K562 (cell line): ENCODE measurements at places on chromosomes 3 and 15. TPM values are rescaled to one million over a fixed set of nuclear protein-coding genes. Genes with fewer than 3 reads are reported as not detected.
A peak's percentile ranks its signal among the peaks of the same experiment; 100 is the strongest.

Gene CLDN18
- total RNA-seq = 0.11 TPM in 2 replicates

Gene CHRM5
- total RNA-seq = not detected in 2 replicates

Gene DPPA4
- 0.53 and 0.94 TPM in 2 replicates for total RNA-seq

Gene ADAMTS17
- total RNA-seq = 0.07 and 0.09 TPM in 2 replicates

Gene STRA6
- 0.38 and 0.47 TPM in 2 replicates for total RNA-seq

Gene MESP2
- 0.47 and 0.66 TPM in 2 replicates for total RNA-seq

Gene OCA2
- 0.47 and 1.5 TPM in 2 replicates for total RNA-seq

DNA sequence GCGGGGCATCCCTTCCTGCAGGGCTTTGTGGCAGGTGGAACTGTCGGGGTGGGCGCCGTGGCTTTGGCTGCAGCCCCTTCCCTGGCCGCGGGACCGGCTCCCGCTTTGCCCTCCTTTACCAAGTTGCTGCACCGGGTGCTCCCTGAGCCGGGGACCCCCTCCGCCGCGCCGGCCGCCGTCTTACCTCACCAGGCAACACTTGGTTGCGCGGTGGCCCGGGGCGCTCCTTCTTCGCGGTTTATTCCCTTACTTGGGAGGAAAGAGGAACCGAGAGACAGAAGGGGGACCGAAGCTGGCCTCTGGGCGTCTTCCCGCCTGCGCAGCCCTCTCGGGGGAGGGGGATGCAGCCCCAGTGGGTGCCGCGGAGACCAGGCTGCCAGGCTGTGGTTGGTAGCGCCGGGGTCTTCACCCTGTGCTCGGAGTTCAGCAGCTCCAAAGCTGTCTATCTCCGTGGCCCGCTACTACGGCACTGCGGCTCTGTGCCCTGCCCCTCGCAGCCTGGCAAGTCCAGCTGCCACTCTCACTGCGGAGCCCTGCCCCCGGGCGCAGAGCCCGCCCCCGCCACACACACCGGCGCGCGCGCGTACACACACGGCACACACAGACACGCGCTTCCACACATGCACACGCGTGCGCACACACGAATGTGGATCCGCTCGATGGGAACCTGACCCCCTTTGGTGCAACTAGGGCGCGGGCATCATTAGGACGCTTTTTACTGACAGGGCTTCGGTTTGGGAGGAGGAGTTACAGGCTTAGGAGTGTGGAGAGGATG lies at the start of gene DGKG:
Gene DGKG (minus strand): TSS at position 473 of the 775 bp plus-strand sequence. CDS start 41,775 bp downstream, outside the sequence.
- no peak within 1 kb of the TSS for H3K27ac ChIP-seq
- no peak within 1 kb of the TSS for H3K4me3 ChIP-seq
- peaks cover 27% of the 10 kb centered on the region; the same call in 2 of the 3 replicates for H3K27me3 ChIP-seq
- DNase-seq = no peak

DNA sequence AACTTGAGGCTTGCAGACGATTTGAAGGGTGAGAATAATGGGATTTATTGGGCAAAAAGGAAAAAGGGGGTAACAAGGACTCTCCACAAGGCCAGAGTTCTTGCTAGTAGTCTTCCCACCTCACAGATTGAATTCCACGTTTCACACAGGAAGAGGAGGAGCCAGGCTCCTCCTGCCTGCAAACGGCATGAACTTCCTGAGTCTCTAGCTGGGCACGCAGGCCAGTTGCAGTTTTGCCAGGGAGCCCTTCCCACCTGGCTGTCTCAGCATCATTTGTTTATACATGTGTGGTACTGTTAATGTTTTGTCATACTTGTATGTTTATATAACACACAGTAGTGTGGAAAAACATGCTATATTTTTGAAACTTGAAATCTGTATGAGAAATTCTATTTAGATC lies 155.0 kb downstream of the NLGN1 start:
- H3K27me3 ChIP-seq = no peaks in the 10 kb centered on the region
- no peak overlapping the region for H3K4me3 ChIP-seq

- no peak overlapping the region for H3K27ac ChIP-seq
- no peak overlapping the region for H3K4me3 ChIP-seq
- H3K36me3 ChIP-seq = no peaks in the 10 kb centered on the region
- H3K27me3 ChIP-seq = no peaks in the 10 kb centered on the region
Observed at GRCh38 chr15:94910166-94910565, 678.8 kb downstream of the MCTP2 start.

DNA sequence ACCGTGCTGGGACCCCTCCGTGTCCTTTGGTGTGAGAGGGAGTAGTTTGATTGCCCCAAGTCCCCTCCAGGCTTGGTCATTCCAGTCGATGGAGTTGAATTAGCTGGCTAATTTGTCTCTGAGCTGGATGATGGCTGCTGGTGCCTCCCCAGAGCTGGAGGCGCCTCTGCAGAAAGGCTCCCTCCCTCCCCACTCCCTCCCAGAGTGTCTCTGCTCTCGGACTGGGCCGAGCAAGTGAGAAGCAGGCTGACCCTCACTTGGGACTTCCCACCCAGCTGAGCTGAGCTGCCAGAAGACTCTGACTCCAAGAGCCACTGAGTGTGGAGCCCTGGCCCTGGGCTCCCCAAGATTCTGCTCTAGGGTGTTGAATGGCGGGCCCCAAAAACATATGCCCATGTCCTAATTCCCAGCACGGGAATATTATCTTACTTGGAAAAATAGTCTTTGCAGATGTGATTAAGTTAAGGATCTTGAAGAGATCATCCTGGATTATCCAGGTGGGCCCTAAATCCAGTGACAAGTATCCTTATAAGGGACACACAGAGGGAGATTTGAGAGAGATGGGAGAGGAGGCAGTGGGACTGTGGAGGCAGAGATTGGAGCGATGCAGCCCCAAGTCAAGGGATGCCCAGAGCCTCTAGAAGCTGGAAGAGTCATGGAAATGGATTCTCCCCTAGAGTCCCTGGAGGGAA lies 60.7 kb upstream of the TLE3 start:
- H3K27ac ChIP-seq = no peak overlapping the region
- no peak for DNase-seq
- H3K36me3 ChIP-seq = no peaks in the 10 kb centered on the region
- H3K4me1 ChIP-seq = peaks cover 5% of the 10 kb centered on the region; the same call in 1 of the 2 replicates
- no peak overlapping the region for H3K4me3 ChIP-seq

- H3K27ac ChIP-seq = no peak overlapping the region
- no peak overlapping the region for H3K4me3 ChIP-seq
- H3K4me1 ChIP-seq = no peaks in the 10 kb centered on the region; the same call in none of the 3 replicates
- H3K36me3 ChIP-seq = no peaks in the 10 kb centered on the region
- no peaks in the 10 kb centered on the region for H3K27me3 ChIP-seq
Observed at GRCh38 chr3:108329508-108329907, 33.2 kb downstream of the HHLA2 start.

- no peak overlapping the region for H3K27ac ChIP-seq
- no peak overlapping the region for H3K4me3 ChIP-seq
- H3K4me1 ChIP-seq = no peaks in the 10 kb centered on the region
Observed at GRCh38 chr15:42133886-42134502, 22.4 kb downstream of the PLA2G4F start.

DNA sequence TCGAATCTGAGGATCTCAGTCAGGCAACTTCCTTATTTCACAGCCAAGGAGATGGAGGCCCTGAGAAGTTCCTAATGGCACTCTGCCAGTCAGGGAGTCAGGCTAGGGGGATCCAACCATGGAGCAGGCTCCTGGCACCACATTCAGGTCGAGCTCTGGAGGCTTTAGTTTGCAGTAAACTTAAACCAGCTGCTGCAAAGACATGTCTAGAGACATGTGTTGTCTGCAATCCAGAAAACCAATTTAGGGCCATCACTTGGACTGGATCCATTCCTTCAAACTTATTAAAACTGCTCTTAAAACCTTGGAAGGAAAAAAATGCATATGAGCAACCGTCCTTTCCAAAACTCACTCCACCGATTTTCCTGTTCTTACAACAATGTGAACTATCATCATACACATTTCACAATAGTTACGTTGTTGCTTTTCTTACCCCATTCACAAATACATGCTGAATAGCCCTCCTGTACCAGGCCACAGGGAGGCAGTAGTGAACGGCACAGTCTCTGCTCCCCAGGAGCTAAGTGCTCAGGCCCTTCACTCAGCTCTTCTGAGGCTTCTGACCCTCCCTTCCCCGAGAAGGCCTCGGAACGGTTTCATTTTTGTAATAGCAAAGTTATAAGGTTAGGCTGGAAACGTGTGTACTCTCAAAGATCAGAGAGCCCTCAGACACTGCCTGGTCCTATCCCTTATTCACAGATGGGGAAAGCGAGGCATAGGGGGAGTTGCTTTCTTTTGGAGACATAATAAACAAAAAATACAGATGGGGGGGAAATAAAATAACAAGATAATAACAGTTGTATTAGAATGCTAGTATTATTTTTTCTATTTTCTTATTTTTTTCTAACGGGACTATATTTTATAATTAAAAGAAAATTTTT lies 20.1 kb downstream of the RFT1 start:
- H3K4me1 ChIP-seq = no peaks in the 10 kb centered on the region; the same call in 1 of the 2 replicates
- H3K4me3 ChIP-seq = no peak overlapping the region
- peak; percentile 46 for DNase-seq
- H3K27me3 ChIP-seq = no peaks in the 10 kb centered on the region
- H3K27ac ChIP-seq = no peak overlapping the region

DNA sequence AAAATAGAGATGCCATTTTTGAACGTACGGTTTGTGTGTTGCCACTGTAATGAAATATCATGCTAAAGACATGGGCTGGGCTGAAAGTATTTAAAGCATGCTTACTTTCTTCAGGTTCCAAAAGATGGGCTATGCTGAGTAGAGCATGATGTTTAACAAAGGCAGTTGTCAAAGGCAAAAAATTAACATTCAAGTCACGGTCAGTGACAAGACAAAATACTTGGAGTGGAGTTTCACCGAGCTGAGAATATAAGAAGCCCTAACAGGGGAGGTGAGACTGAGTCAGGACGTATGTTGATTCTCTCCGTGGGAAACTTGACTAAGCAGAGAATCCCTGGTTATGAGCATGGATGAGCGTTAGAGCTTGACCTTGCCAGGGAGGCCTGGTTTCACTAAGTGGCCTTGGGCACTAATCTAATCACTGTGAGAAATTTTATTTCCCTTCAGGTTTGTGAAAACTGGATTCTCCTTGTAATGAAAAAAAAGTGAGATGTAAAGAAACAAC lies 218.2 kb upstream of the ADAMTS9 start:
- H3K4me3 ChIP-seq = no peak overlapping the region
- no peaks in the 10 kb centered on the region for H3K36me3 ChIP-seq
- DNase-seq = no peak
- no peak overlapping the region for H3K27ac ChIP-seq

DNA sequence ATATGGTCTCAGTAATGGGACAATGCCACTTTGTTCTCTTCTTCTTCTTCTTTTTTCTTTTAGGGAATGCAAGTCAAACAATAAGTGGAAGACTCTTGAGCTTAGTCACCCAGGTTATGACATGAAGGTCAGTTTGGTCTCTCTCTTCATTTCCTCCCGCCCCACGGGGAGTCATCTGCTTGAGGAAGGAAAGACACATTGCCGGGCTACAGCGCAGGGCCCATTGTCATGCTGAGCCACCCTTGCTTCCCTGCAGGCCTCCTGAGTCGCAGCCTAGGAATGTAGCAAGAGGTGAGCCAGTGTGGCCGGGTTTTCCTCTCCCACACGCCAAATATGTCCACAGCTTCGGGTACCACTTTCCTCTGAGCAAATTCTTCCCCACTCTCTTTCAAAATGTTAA lies 47.6 kb downstream of the RAP2B start:
- no peak for DNase-seq
- H3K4me1 ChIP-seq = peaks cover 13% of the 10 kb centered on the region; the same call in 1 of the 3 replicates
- no peak overlapping the region for H3K4me3 ChIP-seq
- H3K27me3 ChIP-seq = no peaks in the 10 kb centered on the region

DNA sequence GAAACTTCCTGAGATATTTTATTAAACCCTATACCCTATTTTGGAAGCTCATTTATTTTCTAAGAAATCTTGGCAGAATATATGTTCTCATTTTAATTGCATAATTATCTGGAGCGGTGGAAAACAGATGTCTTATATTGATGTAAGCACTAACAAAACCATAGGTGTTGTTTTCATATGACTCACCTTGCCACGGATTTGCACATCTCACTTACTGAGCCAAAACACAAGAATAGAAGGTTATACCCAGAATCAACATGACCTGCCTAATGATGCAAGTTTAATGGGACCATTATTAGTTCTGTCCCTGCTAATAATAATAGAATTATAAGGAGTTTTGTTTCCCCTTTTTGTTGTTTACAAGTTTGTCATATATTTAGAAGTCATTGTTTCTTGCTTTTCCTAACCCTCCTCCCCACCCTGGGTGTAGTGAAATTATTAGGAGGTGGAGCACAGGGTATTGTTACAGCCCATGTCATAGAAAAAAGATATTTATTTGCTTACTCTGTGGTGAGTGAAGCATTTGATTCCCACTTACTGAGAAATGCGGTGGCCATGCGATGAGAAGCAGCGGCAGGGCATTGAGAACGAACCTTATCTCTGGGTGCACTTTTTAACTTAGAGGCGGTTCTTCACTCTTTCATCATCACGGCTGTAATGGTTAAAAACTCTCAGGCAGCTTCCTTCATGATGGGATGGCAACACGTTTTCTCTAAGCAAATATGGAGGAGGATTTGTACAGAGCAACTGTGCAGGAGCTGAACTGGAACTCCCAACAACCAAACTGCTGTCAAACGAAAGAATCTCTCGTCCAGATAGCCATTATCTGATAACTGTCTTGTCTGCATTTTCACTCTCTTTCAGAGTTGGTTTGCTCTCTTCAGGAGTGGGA lies 521 bp downstream of the IL5RA start:
- H3K27me3 ChIP-seq = peaks cover 5% of the 10 kb centered on the region
- no peak for DNase-seq
- H3K4me3 ChIP-seq = no peak overlapping the region
- no peaks in the 10 kb centered on the region for H3K36me3 ChIP-seq

- H3K27ac ChIP-seq = no peak overlapping the region
- no peak overlapping the region for H3K4me3 ChIP-seq
- DNase-seq = no peak
- H3K27me3 ChIP-seq = no peaks in the 10 kb centered on the region
Observed at GRCh38 chr15:73582851-73583379, 50.3 kb downstream of the NPTN start.

GRCh38 chr15:74128785-74129585 lies 1.4 kb upstream of the ISLR2 start:
- no peaks in the 10 kb centered on the region for H3K36me3 ChIP-seq
- H3K4me1 ChIP-seq = no peaks in the 10 kb centered on the region

DNA sequence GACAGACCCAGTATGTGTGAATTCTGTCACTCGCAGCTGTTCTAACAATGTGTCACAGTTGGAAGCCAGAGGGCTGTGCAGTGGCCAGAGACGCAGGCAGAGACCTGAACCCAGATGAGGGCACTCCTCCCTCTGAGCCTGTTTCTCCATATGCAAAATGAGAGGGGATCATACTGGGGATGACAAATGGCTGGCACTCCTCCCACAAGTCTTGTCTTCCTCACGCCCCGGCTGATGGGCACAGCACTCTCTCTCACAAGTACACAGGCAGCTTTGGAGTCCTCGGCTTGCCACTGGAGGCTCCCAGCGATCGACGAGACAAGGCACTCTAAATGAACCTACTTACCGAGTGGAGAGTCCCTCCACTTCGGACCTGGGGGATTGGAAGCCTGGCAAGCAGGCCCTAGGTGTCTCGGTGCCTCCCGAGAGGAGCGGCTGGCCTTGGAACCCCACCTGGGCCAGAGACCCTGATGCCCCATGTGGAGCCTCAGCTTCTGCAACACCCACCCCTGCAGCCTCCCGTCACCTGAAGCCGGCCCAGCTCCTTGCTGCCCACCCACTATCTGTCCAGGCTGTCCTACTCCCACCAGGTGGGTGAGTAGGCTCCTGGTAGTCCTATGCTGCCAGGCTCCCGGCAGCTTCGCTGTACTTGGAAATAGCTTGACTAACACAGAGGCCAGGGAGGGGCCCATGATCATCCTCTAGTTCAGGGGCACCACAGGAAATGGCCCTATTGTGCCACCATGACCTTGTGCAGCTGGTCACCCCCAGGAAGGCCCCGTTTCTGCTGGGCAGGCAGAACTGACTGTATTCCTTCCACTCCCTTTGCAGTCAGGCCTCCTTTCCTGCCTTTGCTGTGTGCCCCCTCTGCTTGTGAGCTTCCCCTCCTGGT lies 65.0 kb upstream of the IQSEC1 start:
- H3K4me3 ChIP-seq = no peak overlapping the region
- H3K36me3 ChIP-seq = no peaks in the 10 kb centered on the region
